ENCODE measurements at places on chromosomes 3 and 15.

GRCh38 chr3:126259411-126260391 lies 79.3 kb upstream of the ALDH1L1 start:
- DNase-seq: peak; percentile 33

- no peak for DNase-seq
Measured at GRCh38 chr3:134078169-134078831, 48.6 kb upstream of the SLCO2A1 start.

DNA sequence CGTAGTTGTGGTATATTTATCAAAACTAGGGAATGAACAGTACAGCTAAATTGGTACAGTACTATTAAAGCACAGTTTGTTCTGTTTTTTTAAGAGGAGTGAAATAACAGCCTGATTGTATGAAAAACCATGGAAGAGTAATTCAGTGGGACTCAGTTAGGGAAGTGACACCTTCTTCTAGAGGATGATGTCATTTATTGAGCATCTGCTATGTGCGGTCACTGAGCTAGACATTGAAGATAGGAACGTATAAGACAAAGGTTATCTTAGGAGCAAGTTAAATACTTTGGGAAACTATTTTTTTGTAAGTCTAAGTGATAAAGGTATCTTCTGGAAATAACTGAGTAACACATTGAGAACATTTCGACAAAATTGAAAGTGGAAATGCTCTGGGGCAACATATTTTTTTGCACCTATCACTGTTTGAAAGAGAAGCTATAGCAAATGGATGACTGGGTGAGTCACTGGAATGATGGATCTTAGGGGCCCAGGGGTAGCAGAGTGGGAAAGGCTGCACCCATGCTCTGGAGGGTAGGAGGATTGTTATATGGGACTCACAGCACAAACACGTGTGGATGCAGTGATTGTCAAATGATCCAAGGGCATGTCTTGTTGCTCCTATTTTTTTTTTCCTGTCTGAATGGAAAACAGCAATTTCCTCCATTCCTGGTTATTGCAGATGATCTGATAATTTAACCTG lies 43.0 kb downstream of the OXNAD1 start:
- no peak for DNase-seq

- DNase-seq: no peak
Measured at GRCh38 chr3:8416965-8417364, 84.7 kb upstream of the LMCD1 start.

DNA sequence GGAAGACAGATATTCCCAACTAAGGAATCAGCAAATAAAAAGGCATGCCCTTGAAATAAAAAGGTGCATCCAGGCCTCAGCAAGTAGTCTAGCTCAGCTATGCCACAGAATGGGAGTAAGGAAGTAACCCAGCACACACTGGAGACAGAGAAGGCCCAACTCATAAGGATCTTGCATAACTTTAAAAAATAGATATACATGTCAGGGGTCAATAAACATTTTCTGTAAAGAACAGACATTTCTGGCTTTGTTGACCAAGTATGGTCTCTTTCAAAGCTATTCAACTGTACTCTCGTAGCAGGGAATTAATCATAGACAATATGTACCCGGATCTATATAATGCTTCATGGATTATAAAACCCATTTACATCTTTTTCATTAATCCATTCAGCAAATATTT lies 449.3 kb downstream of the TAFA4 start:
- DNase-seq: no peak

DNA sequence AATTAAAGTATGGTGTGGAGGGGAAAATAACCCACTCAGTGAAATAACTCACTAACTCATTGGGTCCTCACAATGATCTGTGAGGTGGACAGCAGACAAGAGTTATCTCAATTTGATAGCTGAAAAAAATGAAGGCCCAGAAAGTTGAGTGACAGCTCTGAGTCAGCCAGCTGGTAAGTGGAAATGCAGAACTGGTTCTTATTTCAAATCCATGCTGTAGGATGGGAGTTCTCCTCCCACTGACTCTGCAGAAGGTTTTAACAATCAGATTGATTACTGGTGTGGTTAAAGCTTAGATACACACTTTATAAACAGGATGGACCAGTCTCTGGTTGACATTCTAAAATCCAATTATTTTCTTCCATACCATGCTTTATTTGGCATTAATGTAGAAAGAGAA lies 87.0 kb upstream of the LMOD3 start:
- DNase-seq: no peak

- DNase-seq: no peak
Measured at GRCh38 chr15:46416544-46416943, 781.7 kb downstream of the SQOR start.

GRCh38 chr3:105368566-105369499 lies 2.1 kb downstream of the ALCAM start:
- peak; percentile 26 for DNase-seq

DNA sequence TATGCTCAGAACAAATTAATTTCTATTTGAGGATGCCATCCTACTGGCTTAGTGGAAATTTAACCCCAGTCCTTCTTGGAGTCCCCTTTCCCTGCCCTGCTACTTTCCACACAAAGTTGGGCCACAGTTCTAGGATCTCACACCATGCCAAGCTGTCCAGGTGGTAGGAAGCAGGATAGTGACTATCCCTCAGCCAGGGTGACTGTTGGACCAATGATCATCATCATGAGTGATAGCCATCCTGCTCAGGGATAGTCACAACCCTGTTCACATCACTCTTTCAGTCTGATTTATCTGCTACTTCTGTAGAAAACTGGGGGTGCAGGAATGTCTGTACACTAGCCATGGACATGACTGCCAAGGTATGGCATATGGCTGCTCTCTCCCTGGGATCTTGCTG lies 12.8 kb downstream of the HRG start:
- no peak for DNase-seq

DNA sequence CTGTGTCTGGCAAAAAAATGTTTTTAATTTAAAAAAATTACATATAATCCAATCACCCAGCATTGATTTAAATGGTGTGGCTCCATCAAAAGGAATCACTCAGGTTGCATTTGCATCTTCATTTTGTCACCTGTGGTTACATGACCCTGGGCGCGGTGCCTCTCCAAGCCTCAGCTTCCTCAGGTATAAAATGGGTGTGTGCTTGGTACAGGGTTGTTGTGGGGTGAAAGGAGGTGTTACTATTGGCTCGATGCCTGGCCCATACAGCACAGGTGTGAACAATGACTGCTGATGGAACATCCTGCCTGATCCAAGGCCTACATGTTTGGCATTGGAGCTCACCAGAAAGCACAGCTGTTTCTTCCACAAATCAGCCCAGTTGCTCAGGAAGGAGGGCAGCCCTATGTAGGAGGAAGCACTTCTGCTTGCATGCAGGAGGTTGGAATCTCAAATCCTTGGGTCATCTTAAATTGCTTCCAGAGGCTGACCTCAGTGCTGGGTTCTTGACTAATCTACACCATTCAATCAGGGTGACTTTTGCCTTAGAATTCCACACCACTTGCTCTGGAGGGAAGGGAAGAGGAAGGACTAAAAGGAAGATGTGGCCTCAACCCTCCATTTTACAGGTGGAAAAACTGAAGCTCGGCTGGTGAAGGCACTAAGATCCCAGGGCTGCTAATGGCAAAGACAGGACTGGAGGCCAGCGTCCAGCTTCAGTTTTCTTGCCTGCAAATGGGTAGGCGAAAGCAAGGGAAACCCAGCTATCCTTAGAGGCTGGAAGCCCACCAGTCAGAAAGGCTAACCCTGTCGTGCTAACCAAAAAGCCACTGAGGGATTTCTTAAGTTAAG lies 31.7 kb downstream of the BHLHE40 start:
- no peak for DNase-seq

GRCh38 chr15:74958908-74959585 lies 2.5 kb upstream of the RPP25 start:
- peak; percentile 62 for DNase-seq

GRCh38 chr15:72116731-72117485 lies 1.0 kb downstream of the MYO9A start:
- no peak for DNase-seq

GRCh38 chr15:80201256-80202015 lies 48.6 kb downstream of the FAH start:
- no peak for DNase-seq

- DNase-seq: no peak
Measured at GRCh38 chr15:74243431-74243830, 7.3 kb downstream of the CCDC33 start.

- peak; percentile 73 for DNase-seq
Measured at GRCh38 chr3:51777985-51778384, 1.1 kb downstream of the IQCF6 start.

GRCh38 chr3:34862456-34862855 lies 776.9 kb upstream of the ARPP21 start:
- DNase-seq: peak; percentile 18

DNA sequence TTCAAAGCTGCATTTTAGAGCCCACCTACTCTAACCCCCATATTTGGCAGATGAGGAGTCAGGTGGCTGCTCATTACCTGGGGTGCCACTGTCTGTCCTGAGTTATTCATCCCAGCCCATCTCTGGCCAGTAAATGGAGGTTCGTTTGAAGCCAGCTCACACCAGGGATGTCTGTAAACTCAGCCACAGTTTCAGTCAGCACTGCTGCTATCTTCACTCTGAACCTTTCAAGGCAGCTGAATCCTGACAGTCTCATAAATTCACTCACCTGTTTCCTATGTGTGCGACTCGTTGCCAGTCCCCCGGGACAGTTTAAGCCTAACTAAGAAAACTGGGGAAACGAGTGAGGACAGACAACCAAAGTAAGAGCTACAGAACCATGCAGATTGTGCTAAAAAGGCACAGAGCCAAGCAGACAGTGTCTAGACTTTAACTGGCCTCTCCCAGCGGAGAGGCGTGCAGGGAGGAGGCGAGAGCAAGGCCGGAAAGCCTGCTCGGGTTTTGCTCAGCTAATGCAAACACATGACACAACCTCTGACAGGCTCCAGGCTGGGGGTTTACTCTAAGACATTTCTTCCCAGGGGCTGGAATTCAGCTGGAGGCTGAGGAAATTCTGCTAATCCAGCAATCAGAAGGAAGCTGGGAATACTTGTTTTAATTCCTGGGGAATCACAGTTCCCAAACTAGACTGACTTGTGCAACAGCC lies 12.0 kb downstream of the FSTL1 start:
- no peak for DNase-seq

DNA sequence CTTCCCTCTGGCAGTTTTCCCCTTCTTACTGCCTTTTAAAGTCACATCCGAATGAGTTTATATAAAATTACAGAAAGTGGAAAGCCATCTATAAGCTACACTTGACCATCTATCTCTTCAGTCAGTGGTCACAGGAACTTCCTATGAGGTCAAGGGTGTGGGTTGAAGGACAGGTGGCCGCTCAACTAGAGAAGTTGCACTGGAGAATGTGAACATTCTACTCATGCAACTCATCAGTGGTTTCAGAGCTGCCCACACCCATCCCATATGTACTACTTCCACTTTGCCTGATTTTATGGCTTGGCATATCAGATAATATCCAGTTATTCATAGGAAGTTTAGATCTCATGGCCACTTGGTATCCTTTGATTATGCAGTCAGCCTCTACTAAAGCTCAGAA lies 57.4 kb upstream of the TMEM158 start:
- no peak for DNase-seq

DNA sequence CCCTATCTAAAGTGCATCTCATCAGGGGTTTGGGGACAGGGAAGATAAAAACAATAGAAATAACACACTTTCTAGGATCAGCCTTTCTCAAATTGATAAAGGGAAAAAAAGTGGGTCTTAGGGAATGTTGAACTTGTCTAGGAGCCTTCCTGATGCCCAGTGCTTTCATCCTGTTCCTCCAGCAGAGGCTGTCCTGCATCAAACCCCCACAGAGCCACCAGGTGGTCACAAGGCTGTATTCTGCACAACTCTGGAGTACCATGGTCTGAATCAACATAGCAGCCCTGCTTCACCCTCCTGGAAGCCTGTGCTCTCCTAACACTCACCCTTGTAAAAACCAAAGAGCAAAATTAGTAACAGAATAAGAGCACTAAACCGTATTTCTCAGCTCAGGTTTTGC lies 118.5 kb upstream of the SLC25A36 start:
- no peak for DNase-seq

GRCh38 chr15:101158166-101159095 lies 93.4 kb downstream of the CHSY1 start:
- no peak for DNase-seq

- DNase-seq: no peak
Measured at GRCh38 chr3:69786854-69787253, 47.6 kb downstream of the MITF start.

DNA sequence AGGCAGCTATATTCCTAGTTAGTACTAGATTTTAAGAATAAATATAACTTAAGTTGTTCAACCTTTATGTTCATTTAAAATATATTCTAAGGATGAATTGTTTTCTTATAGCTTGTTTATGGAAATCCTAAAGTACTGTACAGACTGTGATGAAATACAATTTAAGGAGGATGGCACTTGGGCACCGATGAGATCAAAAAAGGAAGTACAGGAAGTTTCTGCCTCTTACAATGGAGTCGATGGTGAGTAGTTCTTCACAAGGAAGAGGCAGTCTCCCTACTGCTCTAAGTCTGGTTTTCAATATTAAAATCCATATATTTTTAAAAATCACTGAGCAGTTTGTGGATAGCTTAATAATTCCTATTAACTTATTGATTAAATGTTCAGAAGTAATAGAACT lies 29.6 kb downstream of the CALML4 start:
- no peak for DNase-seq

GRCh38 chr15:28896951-28897350 lies 11.2 kb downstream of the APBA2 start:
- DNase-seq: no peak

GRCh38 chr3:57919987-57920386 lies 88.2 kb upstream of the FLNB start:
- DNase-seq: no peak

DNA sequence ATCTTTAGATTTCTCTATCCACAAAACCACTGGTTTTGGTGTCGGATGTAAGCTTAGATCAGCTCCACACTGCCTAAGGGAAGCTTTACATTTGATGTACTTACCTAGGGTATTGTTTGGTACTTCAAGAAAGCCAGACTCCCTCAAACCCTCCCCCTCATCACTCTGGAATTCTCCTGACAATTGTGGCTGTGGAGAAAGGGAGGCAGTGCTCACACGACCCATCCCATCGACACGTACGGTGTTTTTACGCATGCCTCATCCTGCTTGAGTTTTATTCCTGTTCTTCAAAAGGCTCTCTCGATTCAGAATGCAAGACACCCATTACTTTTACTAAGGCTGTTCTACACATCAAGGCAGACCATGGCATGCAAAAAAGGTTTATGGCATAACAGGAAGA lies 67.3 kb upstream of the ONECUT1 start:
- DNase-seq: no peak

DNA sequence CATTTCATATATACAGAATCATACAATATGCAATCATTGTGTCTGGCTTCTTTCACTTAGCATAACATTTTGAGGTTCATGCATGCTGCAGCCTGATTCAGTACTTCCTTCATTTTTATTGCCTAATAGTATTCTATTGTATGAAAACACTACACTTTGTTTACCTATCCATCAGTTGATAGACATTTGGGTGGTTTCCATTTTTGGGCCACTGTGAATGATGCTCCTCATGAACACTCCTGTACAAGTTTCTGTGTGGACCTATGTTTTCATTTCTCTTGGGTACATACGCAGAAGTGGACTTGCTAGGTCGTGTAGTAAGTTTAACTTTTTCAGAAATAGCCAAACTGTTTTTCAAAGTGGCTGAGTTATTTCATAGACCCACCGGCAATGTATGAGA lies 18.8 kb downstream of the TNIK start:
- DNase-seq: no peak

All from glutamatergic neuron (in vitro differentiated cells).